ENCODE measurements at places on chromosomes 6 and 20.

DNA sequence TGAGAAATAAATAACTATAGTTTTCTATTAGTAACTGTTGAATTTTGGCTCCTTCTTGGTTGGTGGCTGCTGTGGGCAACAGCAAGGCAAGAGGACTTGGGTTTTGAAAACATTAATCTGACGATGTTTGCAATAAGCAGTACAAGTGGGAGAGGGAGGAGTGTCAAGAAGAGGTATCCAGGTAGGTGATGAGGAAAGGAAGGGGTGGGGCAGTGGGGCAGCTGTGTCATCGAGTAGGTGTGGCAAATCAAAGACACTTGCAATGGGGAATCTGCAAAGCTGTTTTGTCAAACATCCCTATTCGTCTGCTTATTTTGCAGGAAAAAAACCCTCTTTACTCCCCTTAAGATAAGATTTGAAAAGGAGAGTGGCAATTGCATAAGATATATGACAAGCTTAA lies 171.9 kb upstream of the MAP3K7 start:
- DNase-seq: no peak

DNA sequence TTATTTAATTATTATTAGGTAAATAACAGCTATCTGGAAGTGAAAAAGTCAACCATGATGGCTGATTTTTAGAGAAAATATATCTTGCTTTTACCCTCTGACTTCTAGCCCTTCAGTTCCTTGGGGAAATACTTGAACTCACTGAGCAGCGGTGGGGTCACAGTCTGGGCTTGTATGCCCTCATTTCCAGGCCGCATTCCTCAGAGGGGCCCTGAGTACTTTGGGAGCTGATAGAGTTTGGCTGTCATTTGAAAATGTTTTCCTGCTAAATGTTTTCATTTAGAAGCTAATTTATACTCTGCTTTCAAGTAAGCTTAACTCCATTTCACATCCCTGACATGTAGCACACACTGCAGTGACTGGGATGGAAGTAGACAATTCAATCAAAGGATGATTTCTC lies 1028.5 kb downstream of the KIF16B start:
- no peak for DNase-seq

DNA sequence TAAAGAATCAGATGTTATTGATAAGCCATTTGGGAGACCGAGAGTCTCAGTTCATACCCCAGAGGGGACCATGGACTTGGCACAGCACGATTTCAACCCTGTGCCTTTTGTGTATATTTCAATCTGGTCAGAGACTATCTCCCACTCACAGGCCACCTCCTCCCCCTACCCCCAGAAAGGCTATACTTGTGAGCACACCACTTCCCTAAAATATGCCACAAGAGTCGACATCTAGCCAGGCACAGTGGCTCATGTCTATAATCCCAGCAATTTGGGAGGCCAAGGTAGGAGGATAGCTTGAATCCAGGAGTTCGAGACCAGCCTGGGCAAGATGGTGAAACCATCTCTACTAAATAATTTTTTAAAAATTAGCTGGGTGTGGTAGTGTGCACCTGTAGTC lies 13.6 kb upstream of the TCF15 start:
- DNase-seq: no peak

GRCh38 chr6:129647044-129647443 lies 62.9 kb downstream of the ARHGAP18 start:
- no peak for DNase-seq
